ENCODE measurements at places on chromosomes 5 and 9.
A peak's percentile ranks its signal among the peaks of the same experiment; 100 is the strongest.

GRCh38 chr9:17137566-17137965 lies 2.7 kb downstream of the CNTLN start:
- DNase-seq: no peak

DNA sequence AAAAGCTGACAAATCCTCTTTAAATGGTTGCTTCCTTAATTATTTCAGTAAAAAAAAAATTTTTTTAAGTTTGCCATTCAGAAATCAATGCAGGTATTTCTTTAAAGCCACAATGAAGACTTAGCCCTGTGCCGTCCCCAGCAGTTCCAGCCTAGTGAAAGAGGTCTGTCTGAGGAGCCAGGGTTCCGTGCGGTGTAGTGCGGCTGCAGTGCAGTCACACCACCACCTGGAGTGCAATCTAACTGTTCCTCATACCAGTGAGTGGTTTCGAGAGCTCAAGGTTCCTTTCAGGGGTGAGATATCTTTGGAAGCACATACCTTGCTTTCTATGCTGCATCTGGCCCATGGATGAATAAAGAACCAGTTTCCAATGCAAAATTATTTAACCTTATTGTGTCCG lies 87.5 kb downstream of the FANCC start:
- no peak for DNase-seq

DNA sequence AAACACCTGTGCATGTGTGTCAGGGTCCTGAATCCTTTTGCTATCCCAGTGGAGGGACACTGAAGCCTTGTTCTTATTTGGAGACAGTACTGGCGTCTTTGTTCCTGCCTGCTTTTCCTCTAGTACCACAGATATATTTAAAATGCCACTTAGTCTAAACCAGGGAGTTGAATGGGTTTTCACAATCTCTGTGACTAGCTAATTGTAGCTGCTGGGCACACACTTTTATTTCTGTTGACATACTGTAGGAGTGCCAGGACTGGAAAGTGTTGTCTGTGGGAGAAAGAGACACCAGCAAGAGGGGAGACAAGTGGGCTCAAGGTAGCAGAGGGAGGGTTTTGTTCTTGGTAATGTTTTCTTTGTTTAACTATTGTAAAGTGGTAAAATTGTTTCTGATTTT lies 174.0 kb upstream of the SV2C start:
- no peak for DNase-seq

- no peak for DNase-seq
These were observed 3.1 kb upstream of the CATSPER3 start for GRCh38 chr5:134964359-134965270.

- DNase-seq: peak; percentile 47
These were observed 27.9 kb downstream of the USP20 start for GRCh38 chr9:129863059-129863690.

GRCh38 chr9:114278881-114279570 lies 43.9 kb upstream of the ORM1 start:
- no peak for DNase-seq

DNA sequence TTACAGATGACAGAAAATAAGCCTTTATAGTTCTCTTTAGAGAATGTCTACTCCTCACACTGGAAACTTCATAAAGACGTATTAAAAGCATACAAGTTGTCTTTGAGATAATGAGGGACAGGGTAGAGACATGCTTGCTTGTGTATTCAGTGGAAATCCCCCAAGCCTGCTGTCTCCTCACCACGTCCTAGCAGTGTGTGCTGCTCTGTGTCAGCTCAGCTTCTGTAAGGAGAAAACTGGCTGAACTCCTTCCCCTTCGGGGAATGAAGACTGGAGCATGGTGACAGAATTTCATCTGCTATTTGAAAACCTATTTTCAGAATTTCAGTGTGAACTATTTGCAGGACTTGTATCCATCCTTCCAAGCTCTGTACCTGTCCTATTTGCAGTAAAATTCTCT lies 9.4 kb downstream of the OR2V2 start:
- DNase-seq: no peak

- DNase-seq: no peak
These were observed 653.6 kb upstream of the ITGA1 start for GRCh38 chr5:52134013-52134650.

- DNase-seq: no peak
These were observed 38.4 kb downstream of the PRRX2 start for GRCh38 chr9:129703667-129704355.

DNA sequence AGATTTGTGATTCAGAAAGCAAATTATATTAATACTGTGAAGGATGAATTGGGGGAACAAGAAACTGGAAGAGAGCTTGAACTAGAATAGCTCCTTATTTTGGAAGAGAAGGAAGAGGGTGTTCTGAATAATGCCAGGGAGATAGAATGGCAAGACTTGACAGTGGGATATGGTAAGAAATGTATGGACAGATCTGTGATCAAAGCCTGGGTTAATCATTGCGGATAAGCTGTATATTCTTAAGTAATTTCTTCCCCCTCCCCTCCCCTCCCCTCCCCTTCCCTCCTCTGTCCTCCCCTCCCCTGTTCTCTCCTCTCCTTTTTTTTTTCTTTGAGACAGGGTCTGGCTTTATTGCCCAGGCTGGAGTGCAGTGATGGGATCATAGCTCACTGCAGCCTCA lies 10.1 kb upstream of the IL6ST start:
- DNase-seq: no peak

All from activated T-cell treated with anti-CD3 and anti-CD28 coated beads for 1 hour (primary cell).